Right renal cortex interstitium (tissue), 3 donors: ENCODE measurements at places on chromosomes 4 and X.

DNA sequence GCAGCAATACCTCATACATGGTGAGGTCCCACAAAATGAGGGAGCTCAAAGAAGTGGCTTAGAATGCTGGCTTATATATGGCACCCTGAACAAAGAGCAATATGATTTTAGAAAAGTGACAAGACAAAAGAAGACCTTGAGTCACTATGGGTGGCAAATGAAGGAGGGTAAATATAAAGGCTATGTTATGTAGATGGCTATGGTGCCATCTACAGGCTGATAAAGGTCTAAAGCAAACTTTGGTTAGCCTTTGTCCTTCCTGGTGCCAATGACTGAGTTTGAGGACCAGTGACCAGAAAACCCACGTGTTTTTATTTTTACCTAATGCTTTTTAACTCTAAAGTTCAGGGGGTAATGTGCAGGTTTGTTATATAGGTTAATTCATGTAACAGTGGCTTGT lies 151.8 kb downstream of the CCNG2 start:
- no peak for DNase-seq

DNA sequence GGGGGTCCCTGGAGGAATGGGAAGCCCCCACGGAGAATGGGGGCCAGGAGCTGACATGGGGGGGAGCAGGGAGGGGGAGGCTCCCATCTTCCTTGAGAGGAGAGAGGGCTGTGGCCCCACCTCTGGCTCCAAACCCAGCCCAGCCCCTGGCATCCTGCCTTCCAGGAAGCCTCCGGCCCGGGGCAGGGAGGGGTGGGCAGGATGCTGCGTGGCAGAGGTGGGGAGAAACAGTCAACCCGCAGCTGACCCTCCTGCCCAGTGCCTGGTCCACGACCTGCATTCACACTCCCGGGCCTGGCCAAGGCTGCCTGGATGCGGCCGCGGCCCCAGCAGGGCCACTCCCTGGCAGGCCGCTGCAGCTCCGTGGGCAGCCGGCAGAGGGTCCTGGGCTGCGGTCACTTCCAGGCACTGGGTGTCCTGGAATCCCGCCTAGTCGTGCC lies 39.0 kb downstream of the CPLX1 start:
- no peak for DNase-seq

- DNase-seq, result no peak
Observed at GRCh38 chr4:27974339-27974738, 1113.7 kb downstream of the STIM2 start.

DNA sequence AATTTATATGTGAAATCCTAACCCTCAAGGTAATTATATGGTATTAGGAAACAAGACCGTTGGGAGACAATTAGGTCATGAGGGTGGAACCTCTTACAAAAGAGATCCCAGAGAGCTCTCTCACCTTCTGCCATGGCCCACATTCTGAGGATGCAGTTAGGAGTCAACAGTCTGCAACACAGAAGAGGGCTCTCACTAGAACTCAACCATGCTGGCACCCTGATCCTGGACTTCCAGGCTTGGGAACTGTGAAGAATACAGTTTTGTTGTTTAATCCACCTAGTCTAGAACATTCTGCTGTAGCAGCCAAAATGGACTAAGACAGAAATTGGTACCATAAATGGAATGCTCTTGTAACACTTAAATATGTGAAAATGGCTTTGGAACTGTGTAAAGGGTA lies 278.8 kb upstream of the GALNTL6 start:
- DNase-seq, result no peak

GRCh38 chr4:26930964-26931363 lies 70.3 kb downstream of the STIM2 start:
- DNase-seq, result no peak

DNA sequence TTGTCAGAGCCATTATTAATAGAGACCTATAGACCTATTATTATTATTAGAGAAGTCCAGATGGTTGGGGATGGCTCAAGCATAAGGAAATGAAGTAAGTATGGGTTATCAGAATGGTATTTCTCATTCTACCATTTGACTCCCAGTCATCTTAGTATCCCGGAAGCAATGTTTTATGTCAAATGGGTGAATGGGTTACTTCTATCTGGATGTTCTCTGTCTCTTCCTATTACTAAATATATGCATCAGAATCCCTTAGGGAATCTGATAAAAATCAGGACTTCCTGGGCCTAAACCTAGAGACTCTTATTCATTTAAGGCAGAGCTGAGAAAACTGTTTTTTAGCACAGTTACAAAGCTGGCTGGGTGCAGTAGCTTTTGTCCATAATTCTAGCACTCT lies 149.9 kb downstream of the SLC10A7 start:
- no peak for DNase-seq

GRCh38 chr4:27714073-27714472 lies 853.4 kb downstream of the STIM2 start:
- no peak for DNase-seq

DNA sequence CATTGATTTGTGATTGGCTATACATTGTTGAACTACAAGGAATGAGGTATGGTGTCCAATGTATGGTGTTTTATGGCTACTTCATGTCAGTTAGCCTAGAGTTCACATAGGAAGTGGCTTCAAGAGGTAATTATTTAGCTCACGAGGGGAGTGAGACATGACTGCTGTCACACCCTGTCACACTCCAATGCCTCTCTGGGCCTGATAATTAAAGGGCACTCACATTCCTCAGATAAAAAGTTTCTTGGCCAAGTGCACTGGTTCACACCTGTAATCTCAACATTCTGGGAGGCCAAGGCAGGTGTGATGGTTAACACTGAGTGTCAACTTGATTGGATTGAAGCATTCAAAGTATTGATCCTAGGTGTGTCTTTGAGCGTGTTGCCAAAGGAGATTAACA lies 65.0 kb upstream of the DDX60 start:
- no peak for DNase-seq

DNA sequence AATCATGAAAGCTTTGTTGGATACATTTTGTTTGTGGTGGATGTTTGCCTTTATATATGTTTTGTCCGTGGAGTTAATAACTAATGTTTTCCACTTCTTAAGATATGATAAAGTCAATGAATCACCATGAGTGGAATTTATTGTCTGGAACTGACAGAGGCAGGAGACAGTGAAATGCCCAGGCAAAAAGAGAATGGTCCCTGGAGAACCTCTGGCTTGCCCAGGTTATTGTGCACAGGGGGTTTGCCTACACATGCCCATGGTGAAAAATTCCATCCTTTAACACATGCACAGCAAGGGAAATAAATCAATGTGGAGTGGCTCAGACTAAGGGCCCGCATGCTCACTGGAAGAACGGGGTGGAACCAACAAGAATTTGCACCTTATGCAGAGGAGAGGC lies 964.3 kb upstream of the GRIA3 start:
- DNase-seq, result no peak

DNA sequence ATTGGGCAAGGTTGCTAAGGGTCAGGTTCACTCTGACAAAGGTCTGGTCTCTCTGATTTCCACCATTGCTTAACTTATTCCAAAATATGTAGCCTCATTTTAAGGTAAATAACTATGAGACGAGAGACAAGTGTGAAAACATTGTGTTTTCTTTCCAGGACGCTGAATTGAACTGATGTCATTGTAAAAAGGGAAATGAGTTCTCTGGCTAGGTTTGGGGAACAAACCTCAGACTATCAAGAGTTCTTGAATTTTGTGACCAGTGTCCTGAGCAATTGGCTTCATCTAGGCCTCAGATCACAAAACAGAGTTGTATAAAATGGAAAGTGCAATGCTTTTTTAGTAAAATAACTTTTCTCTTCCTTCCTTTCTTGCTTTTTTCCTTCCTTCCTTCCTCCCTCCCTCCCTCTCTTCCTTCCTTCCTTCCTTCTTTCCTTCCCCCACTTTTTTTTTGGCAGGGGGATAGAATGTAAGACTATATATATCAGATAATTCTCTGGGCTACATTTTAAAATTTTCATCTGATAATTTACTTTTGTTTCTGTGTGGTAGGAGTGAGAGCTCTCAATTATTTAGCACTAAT lies 30.8 kb upstream of the CXCL8 start:
- no peak for DNase-seq
